ENCODE measurements at places on chromosomes 1 and 21.
A peak's percentile ranks its signal among the peaks of the same experiment; 100 is the strongest.

DNA sequence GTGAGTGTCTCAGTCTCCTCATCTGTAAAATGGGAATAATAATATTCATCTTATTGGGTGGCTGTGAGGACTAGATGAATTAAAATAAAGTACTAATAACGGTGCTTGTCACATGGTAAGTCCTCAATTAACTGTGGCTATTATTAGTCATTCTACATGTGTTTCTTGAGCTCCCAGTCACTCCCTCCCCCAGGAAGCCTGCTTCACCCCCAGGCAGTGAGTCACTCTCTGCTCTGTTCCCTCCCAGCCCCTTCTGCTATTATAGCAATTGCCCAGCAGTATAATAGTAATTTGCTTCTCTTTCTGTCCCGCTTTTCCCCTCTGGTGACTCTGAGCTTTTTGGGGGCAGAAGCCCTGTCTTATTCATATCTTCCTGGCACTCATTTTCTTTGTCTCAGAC lies 102.0 kb downstream of the BEND5 start:
- no peak for DNase-seq

GRCh38 chr1:67427947-67428346 lies 2.3 kb downstream of the SERBP1 start:
- DNase-seq, result no peak

DNA sequence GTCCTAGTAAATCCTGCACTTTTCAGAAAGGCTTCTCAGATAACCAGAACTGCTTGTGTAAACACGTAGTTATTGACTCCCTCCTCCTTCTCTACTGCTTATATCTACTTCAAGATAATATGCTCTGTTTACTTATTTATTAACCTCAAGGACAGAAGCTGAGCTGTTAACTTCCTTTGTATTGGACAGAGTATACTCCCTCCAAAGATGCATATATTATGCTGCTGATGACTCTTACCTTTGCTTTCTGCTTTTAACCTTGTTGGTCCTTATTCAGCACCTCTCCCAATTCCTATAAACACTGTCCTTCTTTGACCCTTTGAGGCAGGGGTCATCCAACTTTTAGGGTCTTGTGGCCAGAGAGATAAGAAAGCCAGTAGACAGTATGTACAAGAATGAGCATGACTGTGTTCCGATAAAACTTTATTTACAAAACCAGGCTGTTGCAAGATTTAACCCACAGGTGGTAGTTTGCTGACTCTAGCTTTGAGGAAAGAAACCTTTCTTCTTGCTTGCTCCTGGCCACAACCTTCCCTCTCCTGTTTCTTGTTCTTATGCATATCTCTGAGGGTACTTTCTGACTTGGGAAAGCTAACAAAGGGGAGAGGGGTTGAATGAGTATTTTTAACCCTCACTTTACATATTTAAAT lies 4.9 kb downstream of the TPM3 start:
- DNase-seq, result no peak

DNA sequence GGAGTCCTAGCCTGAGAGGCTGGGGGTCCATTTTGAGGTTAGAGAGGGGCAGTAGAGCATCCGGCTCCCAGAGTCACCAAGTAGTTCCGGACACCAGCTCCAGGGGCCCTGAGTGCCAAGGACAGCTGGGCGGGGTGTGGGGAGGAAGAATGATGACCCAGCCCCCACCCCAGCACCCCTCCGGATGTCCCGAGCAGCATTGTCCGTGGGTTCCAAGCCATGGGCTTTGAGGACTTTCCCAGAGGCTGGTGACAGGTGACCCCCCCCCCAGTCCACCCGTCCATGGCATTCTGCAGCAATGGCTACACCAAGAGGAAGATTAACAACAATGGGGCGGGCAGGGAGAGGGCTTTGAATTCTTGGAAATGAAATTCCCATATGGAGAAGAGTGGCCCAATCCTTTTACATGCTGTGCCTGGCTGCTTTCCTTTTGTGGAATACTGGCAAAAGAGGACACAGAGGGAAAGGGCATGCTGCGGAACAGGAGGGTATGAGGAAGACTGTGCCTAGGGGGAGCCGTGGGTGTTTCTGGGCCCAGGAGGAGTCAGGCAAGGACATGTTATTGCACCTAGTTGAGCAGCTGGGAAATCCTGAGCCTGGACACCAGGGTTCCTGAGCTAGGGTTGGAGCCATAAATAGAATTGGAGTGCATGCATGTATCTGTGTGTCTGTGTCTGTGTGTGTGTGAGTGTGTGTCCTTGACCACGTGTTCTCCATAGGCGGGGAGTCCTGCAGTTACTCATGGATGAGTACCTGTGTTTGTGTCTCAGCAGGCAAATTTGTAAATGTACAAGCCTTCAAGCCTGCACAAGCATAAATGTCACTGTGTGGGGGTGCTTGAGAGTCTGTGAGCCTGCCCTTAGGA lies 956 bp downstream of the ATP1A2 start:
- DNase-seq, result no peak

DNA sequence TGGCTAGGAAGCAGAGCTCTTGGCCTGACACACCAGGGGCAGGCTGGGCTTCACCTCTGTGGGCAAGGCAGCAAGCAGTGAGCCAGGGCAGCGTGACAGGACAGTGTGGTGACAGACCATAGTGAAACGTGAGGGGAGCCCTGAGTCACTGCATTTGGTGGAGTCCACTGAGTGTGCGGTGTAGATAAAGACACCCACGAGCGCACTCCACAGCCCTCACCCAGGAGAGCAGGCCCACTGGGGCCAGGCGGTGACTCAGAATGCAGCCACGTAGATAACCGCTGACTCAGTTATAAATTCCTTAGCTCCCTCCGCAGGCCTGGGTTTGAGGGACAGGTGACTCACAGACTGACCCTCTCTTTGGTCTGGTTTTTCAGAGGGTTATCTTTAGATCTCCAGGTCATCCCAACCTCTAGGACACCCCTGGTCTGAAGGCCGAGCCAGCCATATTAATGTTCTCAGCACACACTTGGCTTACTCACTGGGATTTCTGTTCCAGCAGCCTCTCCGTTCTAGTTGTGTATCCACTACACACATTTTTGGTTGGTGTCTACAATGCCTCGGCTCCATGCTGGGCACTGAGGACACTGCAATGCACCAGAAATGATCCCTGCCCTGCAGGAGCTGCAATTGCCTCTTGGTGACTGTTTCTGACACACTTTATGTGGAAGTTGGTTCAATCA lies 90.2 kb upstream of the TSPAN2 start:
- peak; percentile 3 for DNase-seq

GRCh38 chr1:79899914-79900313 lies 893.4 kb upstream of the ADGRL4 start:
- DNase-seq, result no peak

DNA sequence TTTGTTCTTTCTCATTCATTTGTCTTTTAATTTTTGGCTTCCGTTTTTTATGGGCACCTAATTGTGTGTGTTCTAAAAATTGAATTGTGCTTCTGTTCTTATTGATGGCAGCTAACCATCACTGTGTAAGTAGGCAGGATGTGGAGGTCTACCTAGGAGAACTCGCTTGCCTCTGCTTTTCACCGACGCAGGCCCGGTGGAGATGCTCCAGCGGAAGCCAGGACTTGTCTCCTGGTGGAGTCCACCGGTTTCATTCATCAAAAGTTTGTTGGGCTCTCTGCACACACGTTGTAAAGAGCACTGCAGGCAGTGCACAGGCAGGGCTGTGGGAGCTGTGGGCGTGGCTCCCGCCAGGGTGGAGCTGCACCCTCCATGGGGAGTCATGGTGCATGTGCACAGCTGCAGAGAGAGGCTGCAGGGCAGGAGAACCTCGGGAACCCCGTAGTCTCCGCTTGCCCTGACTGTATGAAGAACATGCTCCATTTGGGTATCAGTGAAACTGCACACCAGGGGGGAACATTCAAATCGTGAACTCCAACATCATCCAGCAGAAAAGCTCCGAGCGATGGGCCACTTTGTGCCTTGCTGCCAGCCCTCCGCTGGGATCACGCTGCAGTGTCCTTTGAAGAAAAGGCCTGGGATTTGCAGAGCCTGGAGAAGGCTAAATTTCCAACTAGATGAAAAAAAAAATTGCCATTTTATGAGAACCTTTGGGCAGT lies 6.0 kb upstream of the C1orf174 start:
- no peak for DNase-seq

GRCh38 chr21:41366522-41367151 lies 4.8 kb downstream of the MX2 start:
- no peak for DNase-seq

GRCh38 chr1:153678519-153679336 lies at the start of gene NPR1:
Gene NPR1, plus strand, starts transcription at chr1:153678688. Its CDS starts 421 bp downstream, at chr1:153679109.
- DNase-seq, result peak; percentile 35

GRCh38 chr1:248906753-248907661 lies 972 bp downstream of the PGBD2 start:
- DNase-seq, result no peak

DNA sequence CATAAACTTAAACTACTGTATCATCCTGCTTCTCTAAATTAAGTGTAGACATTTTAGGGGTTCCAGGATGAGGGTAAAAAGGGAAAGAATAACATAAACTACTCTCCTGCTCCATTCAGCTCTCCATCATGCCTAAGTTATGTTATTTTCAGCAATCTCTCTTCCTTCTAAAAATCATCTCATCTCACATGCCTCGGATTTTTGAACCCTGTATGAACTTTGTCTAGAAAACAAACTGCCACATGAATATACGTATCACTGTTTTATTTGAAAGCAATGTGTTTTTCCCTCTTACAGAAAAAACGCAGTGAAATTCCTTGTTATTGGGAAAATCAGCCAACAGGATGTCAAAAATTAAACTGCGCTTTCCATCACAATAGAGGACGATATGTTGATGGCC lies 32.6 kb downstream of the ZBED6 start:
- no peak for DNase-seq

GRCh38 chr1:113388017-113388620 lies 2.2 kb upstream of the MAGI3 start:
- DNase-seq, result no peak

- no peak for DNase-seq
Observed at GRCh38 chr21:35026153-35026500, 23.0 kb downstream of the RUNX1 start.

- no peak for DNase-seq
Observed at GRCh38 chr1:33032126-33032869, 4.4 kb downstream of the AK2 start.

- peak; percentile 48 for DNase-seq
Observed at GRCh38 chr1:226738995-226739695, at the start of gene ITPKB. Gene ITPKB, minus strand, starts transcription at chr1:226739282. Its CDS starts 1,824 bp downstream, at chr1:226737458.

GRCh38 chr1:180975551-180975950 lies 47.1 kb downstream of the STX6 start:
- DNase-seq, result no peak

GRCh38 chr1:182484531-182485257 lies 34.7 kb downstream of the RGSL1 start:
- DNase-seq, result no peak

- DNase-seq, result no peak
Observed at GRCh38 chr1:156076609-156077429, 5.4 kb downstream of the MEX3A start.

DNA sequence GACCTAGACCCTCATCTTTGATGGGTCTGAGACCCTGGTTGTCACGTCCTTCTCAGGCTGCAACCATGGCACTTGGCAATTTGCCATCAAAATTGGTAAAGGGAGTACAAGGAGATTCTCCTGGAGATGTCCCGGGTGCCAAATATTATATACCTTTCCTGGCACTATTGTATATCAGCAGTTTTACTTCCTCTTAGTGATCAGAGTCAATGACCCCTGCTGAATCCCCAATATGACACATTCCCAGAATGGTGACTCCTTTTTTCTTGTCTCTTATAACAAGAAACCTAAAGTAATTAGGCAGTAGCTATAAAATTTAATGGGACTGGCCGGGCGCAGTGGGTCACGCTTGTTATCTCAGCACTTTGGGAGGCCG lies 39.6 kb upstream of the CDC42BPA start:
- DNase-seq, result no peak

- DNase-seq, result no peak
Observed at GRCh38 chr1:232142403-232143314, 487.3 kb downstream of the SIPA1L2 start.

DNA sequence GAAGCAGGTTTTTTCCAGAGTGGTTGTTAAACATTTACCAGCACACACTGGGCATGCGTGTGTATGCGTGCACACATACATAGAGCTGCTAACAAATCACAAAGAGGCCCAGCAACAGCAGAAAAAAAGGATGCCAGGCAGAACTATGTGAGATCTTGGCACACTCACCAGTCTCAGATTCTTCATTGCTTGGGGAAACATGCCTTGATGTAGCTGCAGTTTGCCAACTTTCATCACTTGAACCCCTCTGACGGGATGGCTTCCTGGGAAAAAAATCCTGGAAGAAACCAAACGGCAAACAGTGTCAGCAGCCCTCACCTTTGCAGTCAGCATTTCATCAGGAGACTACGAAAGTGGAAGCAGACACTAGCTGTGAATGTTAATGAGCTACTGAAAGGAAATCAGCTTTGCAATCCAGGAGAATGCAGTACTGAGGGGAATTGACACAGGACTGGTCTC lies 609.1 kb downstream of the KIF26B start:
- DNase-seq, result no peak

DNA sequence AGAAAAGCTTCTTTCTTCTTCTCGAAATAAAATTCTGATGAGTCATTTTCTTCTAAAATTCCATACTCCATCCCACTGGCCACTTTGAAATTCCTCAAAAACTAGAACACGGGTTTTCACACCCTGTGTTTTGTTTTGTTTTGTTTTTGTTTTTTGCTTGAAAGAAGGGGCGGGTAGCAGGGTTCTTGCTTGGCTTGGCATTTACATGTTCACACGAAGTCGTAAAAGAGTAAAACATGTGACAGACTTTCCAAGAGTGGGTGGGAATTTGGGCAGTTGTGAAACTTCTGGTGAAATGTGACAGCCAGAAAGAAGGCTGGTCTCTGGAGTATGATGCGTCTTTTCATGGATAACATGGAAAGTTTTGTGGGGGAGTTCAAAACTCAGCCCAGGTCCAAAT lies 47.1 kb upstream of the FMN2 start:
- no peak for DNase-seq

DNA sequence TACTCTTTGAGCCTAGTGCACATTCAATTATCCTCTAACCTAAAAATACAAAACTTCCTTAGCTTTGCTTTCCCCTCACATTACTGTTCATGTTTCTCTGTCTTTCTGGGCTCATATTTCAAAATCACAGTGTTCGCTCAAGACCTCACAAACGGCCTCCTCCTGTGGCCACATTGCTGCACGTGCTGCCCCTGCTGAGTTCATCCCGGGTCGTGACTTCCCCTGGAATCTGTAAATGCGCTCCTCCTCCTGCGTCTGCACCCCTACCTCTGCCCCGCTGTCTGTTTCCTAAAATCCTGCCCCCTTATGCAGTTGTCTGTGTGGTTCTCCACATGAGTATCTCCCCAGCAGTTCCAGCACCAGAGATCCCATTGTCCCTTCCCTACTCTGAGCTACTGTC lies 45.5 kb upstream of the RAVER2 start:
- DNase-seq, result no peak

GRCh38 chr1:247054992-247055415 lies 23.6 kb downstream of the ZNF670 start:
- no peak for DNase-seq

DNA sequence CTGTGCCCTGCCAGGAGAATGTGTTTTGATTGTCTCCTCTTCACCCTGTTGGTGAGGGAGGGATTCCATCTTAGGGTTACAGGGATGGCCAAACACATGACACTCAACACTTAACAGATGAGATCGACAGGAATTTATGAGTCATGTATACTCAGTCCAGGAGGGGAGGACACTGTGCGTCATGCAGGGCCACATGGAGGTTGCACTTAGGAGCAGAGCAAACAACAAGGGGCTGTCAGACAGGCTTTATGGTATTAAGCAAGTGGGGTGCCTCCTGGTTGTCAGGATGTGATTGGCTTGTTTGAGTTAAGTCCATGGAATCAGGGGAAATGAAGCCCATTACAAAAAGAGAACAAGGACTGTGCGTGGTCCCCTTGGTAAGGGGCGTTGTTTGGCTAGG lies 26.9 kb downstream of the EDARADD start:
- DNase-seq, result no peak
